ENCODE measurements at places on chromosomes 3 and 15. TPM values are rescaled to one million over a fixed set of nuclear protein-coding genes. Genes with fewer than 3 reads are reported as not detected.

The GATM gene
- total RNA-seq: 0.26 TPM

The TOMM70 gene
- 25.5 TPM for total RNA-seq

The FAM43A gene
- 80.7 TPM for total RNA-seq

The GOLGA6L10 gene
- total RNA-seq: under 0.01 TPM

DNA sequence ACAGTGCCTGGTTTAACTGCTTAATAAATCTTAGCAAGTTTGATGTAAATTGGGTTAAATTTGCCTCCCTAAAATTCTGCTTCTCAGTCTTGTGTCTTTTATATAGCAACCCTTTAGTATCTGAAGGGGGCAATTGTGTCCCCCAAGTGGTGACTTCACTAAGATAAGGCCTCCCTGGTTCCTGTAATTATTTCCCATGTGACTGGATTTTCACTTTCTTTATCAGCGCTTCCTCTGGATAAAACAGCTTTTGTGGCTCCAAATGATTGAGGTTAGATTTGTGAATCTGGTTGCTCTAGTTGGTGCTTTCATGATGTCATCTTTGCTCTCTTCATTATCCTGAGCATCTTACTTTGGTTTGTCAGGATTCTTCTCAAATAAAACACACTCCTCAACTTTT is 334.3 kb upstream of the CTDSPL start:
- DNase-seq: no peak

GRCh38 chr3:32172420-32172819 is 66.0 kb downstream of the GPD1L start:
- no peak for DNase-seq

DNA sequence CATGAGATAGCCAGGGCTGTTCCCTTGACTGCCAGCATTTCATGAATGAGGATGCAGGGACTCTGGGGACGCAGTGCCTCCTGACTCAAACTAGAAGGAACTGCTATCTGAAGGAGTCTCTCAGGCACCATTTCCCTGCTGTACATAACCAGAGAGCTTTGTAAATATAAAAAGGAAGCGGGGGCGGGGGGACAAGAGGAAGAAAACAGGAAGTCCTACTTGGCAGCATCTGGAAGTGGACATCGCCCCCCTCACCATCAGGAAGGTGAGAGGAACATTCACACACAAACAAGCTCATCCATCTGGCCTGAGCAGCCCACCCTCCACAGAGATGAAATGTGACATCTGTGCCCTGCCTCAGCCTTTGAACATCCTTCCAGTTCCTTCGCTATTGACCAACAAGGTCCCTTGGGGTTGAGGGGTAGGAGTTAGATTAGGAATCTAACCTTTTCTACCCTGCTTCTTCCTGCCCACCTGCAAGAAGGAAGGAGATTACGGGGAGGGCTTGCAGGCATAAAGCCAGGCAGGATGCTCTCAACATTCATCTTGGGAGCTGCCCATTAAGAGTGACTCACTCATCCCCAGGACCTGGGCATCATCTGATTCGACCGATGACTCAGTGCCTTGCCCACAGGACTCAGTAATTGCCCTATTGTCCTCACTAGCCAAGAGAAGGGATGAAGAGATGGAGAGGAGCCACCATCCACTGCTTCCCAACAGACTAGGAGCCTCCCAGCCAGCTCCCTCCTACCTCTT is 31.9 kb downstream of the SH3BP5 start:
- peak; percentile 94 for DNase-seq

- DNase-seq: no peak
Measured at GRCh38 chr3:119976214-119976613, 118.0 kb downstream of the GSK3B start.

GRCh38 chr15:52714968-52715367 is 35.8 kb upstream of the ATOSA start:
- DNase-seq: no peak

GRCh38 chr15:57561041-57561711 is 30.5 kb upstream of the MYZAP start:
- peak; percentile 98 for DNase-seq

DNA sequence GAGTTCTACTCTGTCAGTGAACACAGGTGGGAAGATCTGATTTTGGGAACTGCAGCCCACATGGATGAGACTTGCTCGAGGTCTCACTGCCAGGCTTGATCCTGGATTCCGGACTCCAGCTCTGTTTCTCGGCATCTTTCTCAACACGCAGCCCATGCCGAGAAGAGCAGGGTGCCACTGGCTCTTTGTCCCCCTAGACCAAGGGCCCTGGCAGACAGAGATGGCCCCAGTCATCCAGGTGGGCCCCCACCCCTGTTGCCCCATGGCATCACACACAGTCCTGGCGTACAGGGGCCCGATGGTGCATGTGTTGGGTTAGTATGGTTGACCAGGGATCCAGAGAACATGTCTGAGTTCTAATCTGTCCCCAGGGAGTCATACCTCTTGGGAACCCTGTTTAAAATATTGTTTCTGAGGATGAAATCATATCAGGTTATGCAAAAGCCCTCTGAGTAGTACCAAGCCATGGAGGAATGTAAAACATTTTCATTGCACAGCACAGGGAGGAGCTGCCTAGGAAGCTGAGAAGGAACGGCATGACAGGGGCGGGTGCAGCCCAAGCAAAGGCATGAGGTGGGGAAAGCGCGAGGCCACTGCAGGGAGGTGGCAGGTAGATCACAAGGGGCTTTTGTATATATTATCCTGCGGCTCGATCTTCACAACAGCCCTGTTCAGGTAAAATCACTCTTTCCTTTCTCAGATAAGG is 320.6 kb downstream of the UACA start:
- no peak for DNase-seq

- DNase-seq: no peak
Measured at GRCh38 chr3:73569246-73569760, 55.4 kb downstream of the PDZRN3 start.

- no peak for DNase-seq
Measured at GRCh38 chr3:137082763-137083162, 125.0 kb downstream of the IL20RB start.

- peak; percentile 81 for DNase-seq
Measured at GRCh38 chr3:149376718-149377407, 586 bp downstream of the TM4SF1 start.

- no peak for DNase-seq
Measured at GRCh38 chr3:142888099-142888480, 793 bp downstream of the PCOLCE2 start.

- no peak for DNase-seq
Measured at GRCh38 chr3:61522626-61523025, 38.7 kb upstream of the PTPRG start.

DNA sequence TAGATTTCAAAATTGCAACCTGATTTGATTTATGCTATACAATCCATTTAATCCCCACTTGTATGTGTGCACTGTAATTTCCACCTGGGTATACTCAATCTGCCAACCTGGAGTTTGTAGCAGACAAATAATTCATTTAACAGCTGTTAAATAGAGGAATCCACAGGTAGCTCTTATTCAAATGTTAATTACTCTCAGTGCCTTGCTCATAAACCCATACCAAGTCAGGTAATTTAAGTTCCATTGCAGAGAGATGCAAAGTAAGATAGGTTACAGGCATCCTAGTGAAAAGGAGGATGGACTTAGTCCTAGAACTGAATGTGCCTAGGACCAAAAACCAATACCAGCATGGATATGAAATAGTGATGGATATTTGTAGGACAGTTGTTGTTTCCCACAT is 674.2 kb downstream of the TBL1XR1 start:
- no peak for DNase-seq

Data from dermis microvascular lymphatic vessel endothelial cell (primary cell).